Right cardiac atrium (tissue), 5 donors: ENCODE measurements at places on chromosomes 7 and 10. TPM values are rescaled to one million over a fixed set of nuclear protein-coding genes. Genes with fewer than 3 reads are reported as not detected.

- no peak for DNase-seq
Observed at GRCh38 chr7:149289856-149290255, 27.9 kb downstream of the ZNF783 start.

DNA sequence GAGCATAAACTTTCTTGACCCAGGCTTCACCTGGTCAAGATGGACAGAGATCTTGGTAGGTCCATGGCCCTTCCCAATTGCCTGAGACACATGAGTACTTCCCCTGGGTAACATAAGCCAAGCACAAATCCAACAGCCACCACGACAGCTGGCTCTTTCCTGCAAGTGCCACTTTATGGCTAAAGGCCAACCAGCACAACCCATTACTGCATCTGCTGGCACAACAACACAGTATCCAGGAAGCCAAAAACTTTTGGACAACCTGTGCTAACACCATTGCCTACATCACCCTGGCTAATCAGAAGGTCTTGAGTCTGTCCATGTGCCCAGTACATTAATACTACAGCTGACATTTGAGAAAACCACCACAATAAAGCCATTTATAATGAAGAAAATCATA is 548.0 kb upstream of the SEMA3D start:
- no peak for DNase-seq

DNA sequence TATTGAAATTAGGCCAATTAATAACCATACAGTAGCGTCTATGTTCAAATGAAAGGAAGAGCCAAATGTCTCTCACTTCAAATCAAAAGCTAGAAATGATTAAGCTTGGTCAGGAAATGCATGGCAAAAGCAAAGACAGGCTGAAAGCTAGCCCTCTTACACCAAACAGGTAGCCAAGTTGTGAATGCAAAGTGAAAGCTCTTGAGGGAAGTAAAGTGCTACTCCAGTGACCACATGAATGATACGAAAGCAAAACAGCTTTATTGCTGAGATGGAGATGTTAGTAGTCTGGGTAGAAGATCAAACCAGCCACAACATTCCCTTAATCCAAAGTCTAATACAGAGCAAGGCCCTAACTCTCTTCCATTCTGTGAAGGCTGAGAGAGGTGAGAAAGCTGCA is 123.8 kb downstream of the TEX36 start:
- no peak for DNase-seq

DNA sequence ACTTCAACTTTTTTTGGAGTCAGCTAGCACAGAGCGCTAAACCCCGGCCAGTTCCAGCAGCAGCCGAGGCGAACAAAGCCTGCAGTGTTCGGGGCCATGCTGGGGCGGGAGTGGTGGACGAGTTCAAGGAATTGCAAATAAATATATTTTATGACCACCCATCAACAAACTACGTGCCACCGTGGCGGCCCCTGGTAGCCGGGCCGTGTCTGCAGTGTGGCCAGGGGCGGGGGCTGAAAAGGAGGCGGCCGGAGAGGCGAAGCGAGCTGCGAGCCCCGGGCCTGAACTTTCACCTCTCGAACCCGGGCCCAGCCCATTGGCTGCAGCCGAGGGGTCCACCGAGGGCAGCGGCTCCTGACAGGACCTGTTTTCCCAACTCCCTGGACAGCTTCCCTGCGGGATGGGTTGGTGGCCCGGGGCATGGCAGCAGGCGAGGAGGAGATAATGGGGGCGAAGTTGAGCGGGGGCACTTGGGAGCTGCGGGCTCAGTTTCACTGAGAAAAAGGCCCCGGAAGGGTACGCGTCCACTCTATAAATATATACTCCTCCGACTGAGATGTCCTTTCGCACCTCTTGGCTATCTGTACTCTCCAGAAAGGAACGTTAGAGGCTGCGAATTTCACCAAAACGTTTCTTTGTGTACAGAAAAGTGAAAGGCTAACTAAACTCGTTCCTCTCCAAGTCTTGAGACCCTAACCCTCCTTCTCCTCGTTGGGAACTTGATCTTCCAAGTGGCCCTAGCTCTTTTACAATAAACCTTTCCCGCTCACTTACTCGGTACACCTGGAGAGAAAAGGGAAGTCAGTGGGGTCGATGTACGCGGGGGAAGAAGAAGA is 164.6 kb upstream of the PPP1R3A start:
- DNase-seq, result peak; percentile 69

GRCh38 chr7:148481971-148482626 is 108.5 kb upstream of the C7orf33 start:
- DNase-seq, result no peak

DNA sequence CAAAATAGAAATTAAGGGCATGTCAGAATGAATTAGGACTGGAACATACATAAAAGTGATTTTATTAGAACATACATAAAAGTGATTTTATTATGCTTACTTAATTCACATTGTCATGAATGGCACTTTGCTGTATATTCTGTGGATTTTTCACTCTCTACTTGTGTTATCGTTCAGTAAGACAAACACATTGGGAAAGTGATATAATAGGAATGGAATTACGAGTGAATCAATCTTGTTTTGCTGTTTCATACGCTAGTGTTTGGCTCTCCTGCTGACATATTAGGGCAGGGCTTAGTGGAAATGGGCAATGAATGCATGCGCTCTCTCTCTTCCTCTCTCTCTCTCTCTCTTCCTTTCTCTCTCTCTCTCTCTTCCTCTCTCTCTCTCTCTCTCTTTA is 561.1 kb downstream of the ACTR3B start:
- DNase-seq, result no peak

The NANOS1 gene
- total RNA-seq, result 1.0 TPM

The IQUB gene
- total RNA-seq, result 0.66 TPM

The HYAL4 gene
- 0.41 TPM for total RNA-seq
